ENCODE measurements at places on chromosomes 7 and 10. TPM values are rescaled to one million over a fixed set of nuclear protein-coding genes. Genes with fewer than 3 reads are reported as not detected.

- DNase-seq, result peak; percentile 26
Observed at GRCh38 chr10:34305189-34305588, 509.9 kb downstream of the PARD3 start.

GRCh38 chr7:44491229-44491628 is 771 bp upstream of the NUDCD3 start:
- DNase-seq, result no peak

DNA sequence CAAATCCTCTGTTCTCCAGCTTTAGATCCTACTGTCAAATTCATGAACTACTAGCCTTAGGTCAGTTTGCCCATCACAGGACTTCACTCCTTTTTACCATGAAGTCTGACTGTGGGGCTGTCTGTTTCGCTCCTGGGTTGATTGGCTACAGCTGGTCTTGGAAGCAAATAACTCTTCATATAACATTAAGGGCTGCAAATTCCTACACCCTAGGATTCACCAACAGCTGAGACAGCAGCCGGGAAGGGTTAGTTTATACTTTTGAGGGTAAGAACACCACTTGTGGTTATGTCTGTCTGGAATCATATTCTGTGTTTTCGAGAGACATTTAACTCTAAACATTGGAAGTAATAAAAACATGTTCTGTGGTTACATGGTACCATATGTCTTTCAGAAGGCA is 55.9 kb upstream of the KIAA1217 start:
- DNase-seq, result no peak

GRCh38 chr7:16268821-16269768 is 152.2 kb downstream of the CRPPA start:
- DNase-seq, result no peak

DNA sequence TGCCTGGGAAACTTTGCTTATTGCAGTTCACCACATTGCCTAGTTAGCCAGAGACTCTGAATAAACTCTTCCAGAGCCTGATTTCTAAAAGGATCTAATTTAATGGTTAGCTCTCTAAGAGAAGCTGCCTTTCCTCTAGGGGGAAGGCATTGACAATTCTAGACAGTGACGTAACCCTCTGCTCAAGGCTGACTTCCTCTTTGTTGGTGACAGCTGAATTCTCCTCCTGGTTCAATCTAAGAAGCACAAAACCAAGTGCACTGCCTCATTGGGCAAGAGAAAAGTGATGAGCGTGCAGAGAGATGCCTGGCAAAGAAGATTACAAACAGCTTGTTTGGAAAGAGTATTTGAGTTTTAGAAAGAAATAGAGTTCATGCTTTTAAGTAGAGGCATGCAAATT is 102.7 kb downstream of the MACC1 start:
- DNase-seq, result no peak

DNA sequence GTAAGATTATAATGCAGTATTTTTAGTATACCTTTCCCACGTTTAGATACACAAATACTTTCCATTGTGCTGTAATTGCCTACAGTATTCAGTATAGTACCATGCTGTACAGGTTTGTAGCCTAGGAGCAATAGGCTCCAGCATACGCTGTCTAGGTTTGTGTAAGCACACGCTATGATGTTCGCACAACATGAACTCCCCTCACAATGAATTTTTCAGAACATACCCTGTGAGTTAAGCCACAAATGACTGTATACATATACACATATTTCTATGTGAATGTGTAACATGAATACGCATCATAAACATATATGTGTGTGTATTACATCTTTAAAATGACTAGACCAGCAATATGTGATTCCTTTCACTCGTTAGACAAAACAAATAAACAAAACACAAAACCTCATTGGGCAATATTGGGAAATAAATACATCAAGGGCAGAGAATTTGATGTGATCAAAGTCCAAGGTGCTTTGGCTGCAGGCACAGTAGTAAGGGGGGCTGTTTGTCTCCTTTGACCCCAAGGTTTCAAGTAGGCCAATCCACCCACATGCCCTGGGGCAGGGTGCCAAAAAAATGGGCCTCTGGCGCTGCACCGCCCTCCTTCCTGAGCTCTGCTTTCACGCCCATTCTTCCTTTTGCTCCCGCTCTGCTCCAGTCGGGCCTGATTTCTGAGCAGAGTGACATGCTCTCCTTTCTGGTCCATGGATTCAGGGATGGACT is 33.9 kb downstream of the CHN2 start:
- DNase-seq, result no peak

- no peak for DNase-seq
Observed at GRCh38 chr7:12244694-12245093, 33.6 kb downstream of the TMEM106B start.

- DNase-seq, result no peak
Observed at GRCh38 chr7:142612237-142612881, 136.9 kb upstream of the PRSS1 start.

Gene FAM200A
- 12.9 TPM for total RNA-seq

Gene AGBL3
- total RNA-seq, result 8.8 TPM

Gene CHPF2
- total RNA-seq, result 42.2 TPM

Gene HABP2
- total RNA-seq, result 112 TPM

Gene CNTNAP2
- 6.5 TPM for total RNA-seq

Data from progenitor cell of endocrine pancreas (in vitro differentiated cells).